Left cardiac atrium (tissue), 4 donors: ENCODE measurements at places on chromosomes 5 and 9. TPM values are rescaled to one million over a fixed set of nuclear protein-coding genes. Genes with fewer than 3 reads are reported as not detected.

DNA sequence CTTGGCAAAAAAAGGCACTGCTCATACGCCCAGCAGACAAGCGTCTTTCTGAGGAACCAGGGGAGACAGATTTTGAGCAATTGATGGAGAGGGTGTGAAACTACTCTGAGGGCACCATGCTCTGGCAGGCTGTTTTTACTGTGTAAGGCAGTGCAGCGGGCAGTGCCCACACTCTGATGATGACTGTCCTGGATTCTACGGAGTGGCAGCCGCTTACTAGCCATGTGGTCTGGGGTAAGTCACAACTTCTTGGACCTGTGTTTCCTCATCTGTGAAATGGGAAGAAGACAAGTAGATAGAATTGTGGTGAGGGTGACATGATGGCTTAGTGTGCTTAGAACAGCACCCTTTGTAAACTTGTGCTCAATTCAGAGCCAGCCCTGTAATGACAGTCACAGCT lies 38.8 kb downstream of the FABP6 start:
- no peak for DNase-seq

DNA sequence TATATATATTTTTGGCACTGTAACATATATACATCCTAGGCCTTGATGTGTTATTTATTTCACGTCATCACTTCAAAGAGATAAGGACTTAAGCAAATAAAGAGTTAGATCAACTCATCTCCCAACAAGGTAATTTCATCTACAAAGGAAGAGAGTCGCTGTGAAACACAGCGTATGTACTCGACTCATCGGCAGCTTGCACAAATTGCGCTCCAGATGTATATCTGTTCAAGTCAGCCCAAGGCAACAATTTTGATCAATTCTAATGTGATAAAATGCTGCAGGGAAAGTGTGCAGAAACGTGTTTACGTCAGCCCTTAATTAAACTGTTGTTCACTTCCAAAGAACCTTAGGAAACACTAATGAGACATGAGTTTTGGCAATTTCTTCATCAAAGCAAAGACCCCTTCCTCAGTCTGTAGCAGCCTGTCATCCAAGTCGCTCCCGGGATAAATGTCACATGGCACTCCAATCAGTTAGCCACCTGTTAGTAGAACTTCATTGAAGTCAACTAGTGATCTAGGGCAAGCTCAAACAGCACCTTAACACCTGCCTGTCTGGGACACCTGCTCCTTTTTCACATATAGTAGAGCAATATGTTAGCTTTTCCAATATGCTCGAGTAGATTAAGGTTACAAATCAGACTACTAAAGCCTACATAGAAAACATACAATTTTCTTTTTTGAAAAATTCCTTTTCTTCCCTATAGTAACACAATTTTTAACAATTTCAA lies 182.4 kb downstream of the NFIB start:
- no peak for DNase-seq

DNA sequence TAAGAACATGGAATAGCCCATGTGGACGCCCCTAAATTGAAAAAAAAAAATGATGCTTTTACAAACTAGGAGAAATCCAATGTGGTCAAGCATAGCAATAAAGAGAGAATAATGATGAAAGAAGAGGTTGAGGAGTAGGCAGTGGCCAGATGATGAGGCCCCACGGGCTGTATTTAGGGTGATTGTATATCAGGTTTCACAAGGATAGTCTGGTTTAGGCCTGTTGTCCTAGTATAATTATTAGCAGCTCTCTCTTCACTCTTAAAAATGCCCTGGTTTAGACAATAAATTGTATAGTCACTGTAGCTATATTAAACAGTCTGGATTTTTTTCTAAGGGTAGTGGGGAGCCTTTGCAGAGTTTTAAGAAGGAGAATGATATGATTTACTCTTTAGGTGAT lies 102.4 kb upstream of the PRRC1 start:
- no peak for DNase-seq

GRCh38 chr5:132013006-132013689 lies 1.7 kb upstream of the ACSL6 start:
- DNase-seq = no peak

DNA sequence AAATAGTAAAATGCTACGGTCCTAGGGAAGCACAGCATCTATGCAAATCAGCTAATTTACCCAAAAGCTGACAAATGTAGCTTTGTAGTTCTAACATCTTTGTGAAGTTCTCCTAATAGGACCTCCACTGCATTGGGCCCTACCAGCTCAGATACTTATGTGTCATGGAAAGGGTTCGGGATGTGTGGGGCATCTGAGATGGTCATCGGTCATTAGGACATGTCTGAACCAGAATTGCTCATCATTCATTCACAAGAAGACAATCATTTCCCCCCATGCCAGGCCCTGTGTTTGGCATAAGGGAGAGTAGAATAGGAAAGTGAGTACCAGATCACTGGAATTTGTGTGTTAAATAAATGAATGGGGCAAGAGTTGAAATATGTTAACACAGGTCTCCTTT lies 35.7 kb downstream of the PWWP2A start:
- DNase-seq = no peak

DNA sequence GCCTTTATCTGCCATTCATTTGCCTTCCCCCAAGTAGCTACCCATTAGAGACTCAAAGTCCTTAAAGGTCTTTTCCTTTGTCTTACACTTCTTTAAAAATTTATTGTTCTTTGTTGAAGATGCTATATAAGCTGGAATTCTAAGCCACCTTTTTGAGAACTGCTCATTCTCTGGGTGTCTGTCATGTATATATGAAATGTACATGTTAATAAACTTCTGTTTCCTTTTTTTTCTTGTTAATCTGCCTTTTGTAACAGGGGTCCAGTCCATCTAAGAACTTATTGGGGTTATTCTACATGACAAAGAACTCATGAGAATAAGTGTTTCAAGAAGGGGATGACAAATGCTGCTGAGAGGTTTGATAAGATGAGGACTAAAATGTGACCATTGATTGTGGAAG lies 41.5 kb downstream of the PCDHAC2 start:
- DNase-seq = no peak

- no peak for DNase-seq
These were observed 1.2 kb upstream of the ZDHHC11 start for GRCh38 chr5:852018-852417.

- peak; percentile 28 for DNase-seq
These were observed 201.8 kb upstream of the ZNF608 start for GRCh38 chr5:124948062-124948753.

- DNase-seq = no peak
These were observed 451.8 kb upstream of the PTGER4 start for GRCh38 chr5:40227931-40228330.

DNA sequence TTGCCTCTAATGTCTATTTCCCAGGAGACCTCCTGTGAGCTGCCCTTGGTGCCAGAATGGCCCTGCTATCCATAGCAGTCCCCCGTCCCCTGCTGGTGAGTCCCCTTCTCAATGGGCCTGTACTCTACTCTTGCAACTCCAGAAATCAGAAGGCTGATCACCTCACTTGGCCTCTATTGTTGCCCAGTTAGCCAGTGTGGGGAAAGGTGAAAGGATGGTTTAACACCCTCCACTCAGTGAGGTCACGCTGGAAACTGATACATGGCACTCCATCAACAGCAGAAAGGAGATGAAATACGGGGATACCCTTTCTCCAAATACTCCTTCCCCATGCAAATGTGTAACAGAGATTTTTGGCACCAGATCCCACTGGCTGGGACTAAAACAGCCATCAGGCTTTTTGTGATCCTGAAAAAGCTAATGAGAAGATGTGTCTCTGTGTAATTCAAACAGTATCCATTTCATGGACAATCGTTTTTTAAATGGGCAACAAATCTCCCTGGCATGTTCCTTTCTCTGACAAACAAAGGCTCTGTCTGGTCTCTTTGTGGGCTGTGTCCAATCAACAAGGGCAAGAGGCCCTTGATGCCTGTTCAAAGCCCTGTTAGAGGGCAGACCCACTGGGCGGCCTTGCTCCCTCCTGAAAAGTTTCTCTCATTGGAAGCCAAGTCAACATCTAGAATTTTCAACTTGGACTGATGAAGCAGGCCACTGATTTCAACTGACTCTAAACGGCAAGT lies 343.7 kb downstream of the SPOCK1 start:
- no peak for DNase-seq

DNA sequence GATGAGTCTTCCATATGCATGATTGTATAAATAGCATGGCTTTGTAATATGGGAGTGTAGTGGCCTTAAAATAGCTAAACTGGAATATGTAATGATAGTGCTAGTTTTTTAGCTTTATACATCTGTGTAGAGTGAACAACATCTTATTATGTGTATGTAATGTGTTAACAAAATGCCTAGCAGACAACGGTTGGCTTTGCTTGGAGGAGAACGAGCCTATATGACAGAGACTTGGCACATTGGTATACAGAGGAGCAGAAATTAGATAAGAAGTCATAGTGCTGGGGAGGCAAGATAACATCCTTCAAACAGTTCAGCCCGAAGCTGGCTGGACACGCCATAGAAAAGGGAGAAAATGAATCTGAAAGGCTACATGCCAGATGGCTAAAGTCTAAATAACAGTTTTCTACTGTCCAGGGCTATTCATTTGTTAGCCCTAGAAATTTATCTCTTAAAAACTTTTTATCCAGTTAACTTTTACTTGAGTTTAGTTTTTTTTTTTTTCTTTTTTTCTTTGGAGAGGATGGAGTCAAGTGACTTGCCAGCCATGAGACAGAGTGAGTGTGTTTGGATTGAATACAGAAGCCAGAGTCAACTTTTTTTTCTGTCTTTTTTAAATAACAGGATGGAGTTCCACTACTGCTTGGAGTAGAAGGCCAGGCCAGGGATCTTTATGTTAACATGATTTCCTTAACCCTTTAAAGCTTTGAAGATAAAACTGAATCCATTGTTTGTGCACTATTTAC lies 214.4 kb upstream of the ACTBL2 start:
- peak; percentile 18 for DNase-seq

GRCh38 chr5:180690562-180690961 lies 41.2 kb upstream of the FLT4 start:
- DNase-seq = no peak

Gene CFAP157
- total RNA-seq = not detected

Gene LIX1
- total RNA-seq = 0.16 TPM

Gene TPPP
- 15.5 TPM for total RNA-seq
